ENCODE measurements at places on chromosomes 7 and 10.

GRCh38 chr7:81469869-81470723 lies 299.8 kb downstream of the HGF start:
- no peak for DNase-seq

- no peak for DNase-seq
Observed at GRCh38 chr10:46525177-46525823, 31.2 kb downstream of the GPRIN2 start.

GRCh38 chr10:102778781-102779180 lies 35.0 kb downstream of the WBP1L start:
- no peak for DNase-seq

GRCh38 chr10:110989016-110989415 lies 69.6 kb downstream of the SHOC2 start:
- no peak for DNase-seq

DNA sequence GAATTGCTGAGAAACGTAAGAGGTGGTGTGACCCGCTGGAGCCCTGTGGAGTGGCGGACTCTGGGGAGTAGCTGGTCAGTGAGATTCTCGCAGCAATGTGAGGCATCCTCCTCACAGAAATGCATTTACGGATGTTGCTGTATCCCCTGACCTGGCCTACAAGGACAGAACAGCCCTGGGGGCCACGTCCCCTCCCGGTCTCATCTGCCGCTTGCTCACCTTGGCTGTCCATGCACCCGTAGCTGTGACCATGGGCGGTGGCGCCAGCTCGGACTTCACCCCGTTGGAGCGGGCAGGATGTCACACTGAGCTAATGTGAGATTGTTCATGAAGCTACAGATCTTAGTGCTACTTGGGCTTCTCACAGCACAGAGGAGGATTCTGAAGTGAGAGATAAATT lies 193.8 kb downstream of the EBF3 start:
- no peak for DNase-seq
